Right ventricle myocardium superior (tissue), 1 donor: ENCODE measurements at places on chromosomes 3 and 15.

GRCh38 chr3:149224736-149225594 lies 3.3 kb upstream of the CP start:
- DNase-seq, result no peak

DNA sequence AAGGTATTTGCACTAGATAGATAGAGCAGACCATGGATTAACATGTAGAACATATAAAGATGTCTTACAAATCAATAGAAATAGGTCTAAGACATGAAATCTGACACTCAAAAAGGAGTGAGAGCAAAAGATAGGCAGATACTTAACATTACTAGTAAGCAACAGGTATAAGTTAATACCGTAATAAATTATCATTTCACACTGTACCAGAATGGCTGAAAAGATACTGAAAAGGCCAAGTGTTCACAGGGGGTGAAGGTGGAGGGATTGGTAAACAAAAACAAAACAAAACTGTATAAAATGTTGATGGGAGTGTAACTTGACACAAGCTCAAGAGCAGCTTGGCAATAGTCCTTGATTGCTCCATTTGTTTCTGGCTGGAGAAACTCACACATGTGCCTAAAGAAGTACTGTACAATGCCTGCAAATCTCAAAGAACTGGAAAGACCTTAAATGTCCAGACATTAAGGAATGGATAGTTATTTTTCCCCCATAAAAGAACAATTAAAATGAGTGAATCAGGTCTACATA lies 3.5 kb downstream of the NSMCE3 start:
- no peak for DNase-seq

GRCh38 chr3:76765511-76765910 lies 274.4 kb upstream of the ROBO2 start:
- DNase-seq, result no peak

DNA sequence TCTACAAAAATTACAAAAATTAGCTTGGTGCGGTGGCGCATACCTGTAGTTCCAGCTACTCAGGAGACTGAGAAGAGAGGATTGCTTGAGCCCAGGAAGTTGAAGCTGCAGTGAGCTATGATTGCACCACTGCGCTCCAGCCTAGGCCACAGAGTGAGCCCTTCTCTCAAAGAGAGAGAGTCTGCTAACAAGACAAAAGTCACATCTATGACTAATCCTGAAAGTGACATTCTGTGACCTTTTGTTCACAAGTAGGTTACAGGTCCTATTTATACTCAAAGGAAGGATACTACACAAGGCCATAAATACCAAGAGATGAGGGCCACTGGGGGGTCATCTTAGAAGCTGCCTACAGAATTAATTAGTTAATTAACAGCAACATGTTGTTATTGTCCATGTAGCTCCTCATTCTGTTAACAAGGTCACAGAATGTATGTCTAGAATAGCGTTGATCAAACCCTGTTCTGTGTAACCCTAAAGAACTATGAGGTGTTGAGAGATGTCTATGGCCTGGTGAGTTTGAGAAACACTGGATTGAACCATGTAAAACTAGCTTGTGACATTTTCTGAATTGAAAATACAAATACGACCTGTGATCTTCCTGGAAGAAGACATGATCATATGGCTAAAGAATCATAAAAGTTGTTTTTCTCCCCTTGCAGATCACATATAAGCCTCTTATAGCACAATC lies 97.0 kb downstream of the SAMMSON start:
- no peak for DNase-seq

DNA sequence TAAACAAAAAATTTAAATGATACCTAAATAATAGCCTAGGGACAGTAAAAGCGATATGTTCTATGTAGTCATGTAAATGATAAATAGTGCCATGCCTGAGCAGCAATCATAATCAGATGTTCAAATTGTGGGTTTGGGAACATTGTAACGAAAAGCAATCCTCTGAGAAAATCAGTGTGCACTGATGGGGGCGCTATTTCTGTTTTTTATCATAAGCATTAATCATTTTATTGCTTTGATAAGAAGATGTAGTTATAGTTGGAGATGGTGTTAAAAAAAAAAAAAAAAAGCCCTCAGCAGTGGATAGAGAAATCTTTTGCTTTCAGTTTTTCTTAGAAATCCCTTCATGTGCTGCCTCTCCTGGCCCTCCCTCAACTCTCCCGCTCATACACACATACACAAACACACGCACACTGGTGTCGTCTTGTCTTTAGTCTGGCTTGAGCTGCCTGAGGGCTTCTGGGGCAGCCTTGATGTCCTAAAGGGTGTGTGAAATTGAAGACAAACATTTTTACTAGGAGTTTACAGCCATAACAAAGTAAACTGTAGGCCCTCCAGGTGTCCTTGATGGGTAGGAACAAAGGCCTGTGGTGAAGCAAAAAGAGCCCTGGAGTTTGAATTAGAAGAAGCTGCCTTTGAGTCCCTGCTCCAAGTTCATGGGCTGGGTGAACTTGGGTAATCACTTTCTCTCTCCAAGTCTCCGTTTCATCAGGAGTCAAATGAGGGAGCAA lies 428.1 kb downstream of the SOX2 start:
- DNase-seq, result no peak

DNA sequence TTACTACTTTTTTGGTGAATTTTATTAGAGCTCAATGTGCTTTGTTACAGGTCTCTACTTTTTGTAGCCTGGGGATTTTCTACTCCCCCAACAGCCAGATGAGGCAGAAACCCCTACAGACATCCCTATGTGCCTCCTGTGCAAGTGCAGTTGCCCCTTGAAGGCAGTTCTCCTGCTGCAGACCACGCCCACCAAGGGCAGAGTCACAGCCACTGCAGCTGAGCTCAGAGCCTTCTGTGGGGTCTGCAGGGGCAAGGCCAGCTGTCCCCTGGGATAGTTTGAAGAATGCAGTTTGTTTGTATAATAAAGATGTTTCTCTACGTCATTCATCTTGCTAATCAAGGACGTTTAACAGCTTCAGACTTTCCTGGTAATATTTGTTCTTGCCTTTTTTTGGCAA lies 76.8 kb downstream of the NPAP1 start:
- DNase-seq, result no peak

DNA sequence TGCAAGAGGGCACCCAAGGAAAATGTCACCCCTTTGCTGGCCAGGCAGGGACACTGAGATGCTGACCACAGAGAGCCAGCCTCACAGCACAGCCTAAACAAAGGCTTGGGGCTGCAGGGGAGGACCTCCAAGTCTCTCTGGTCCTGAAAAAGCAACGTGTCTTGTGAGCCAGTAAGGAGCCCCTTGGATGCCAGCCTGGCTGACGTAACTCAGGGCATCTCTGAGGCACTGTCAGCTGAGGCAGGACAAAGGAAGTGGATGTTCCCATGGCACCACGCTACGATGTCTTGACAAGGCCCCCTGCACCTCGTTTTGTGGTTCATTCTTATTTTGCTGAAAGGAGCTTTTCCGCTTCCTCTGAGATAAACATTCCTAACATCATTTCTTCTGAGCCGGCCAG lies 160.7 kb downstream of the OR4M2 start:
- DNase-seq, result no peak

- DNase-seq, result no peak
Measured at GRCh38 chr3:191372122-191372521, 41.8 kb upstream of the UTS2B start.
